ENCODE measurements at places on chromosomes 7 and 10.

- DNase-seq = no peak
Measured at GRCh38 chr10:28387140-28387539, 84.3 kb upstream of the MPP7 start.

DNA sequence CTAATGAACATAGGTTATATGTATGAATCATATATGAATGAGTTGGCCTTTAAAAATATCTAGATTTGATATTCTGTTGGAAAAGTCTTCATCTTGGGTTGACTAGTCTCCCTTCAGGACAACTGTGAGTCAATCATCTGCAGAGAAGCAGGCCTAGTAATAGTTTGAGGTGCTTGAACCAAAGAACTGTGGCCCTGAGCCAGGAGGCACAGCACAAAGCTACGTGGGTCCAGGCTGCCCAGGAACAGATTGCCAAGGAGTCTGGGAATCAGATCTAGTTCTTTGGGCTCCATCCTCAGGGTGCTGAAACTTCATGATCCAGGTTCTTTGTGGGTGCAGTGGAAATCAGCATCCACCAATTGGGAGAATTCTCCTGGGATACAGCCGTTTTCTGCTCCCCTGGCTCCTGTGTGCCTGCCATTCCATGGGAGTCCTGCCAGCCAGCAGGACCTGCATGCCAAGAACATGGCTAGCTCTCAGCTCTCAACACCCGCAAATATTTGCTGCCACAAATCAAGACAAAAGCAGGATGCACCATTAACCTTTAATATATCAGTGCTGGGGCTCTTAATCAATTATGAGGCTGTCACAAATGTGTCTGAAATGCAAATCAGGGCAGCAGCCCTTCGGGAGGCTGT is 709.0 kb downstream of the GRID1 start:
- no peak for DNase-seq

GRCh38 chr7:86025807-86026206 is 617.9 kb upstream of the GRM3 start:
- no peak for DNase-seq

DNA sequence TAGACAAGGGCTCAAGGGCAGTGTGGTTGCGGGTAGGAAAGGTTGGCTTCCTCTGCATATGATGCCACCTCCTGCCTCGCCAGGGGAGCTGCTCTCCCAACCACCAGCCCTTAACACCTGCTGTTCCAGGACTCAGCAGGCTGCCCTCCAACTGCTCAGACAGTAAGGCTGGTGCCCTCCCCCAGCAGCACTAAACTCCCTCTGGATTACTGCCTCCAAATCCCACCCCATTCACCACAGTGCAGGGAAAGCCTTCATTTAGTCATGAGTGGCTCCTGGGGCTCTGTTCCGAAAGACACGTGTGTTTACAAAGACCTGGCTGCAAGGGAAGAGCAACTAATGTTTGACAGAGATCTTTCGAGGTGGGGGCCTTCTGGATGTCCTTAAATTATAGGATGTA is 437.2 kb upstream of the MKI67 start:
- no peak for DNase-seq

- DNase-seq = no peak
Measured at GRCh38 chr10:98924526-98924925, 311.1 kb downstream of the HPSE2 start.

- DNase-seq = peak; percentile 41
Measured at GRCh38 chr7:106419455-106420182, 134.8 kb upstream of the NAMPT start.

DNA sequence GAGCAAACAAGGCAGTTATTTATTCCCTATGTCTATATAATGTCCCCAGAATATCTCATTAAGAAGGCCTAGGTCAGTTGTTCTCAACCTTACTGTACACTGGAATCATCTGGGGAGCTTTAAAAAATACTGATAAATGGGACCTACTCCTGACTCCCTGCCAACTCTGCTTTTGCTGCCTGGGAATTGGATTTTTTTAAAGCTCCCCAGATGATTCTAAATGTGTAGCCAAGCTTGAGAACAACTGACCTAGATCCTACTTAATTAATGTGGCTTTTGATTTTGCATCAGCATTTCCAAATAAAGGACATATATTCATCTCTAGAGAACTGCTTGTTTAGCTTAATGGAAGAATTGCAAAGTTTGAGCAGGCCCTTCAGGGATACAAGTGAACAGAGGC is 91.7 kb upstream of the HPS1 start:
- DNase-seq = no peak

- DNase-seq = no peak
Measured at GRCh38 chr10:51838471-51838870, 139.1 kb upstream of the CSTF2T start.

- DNase-seq = no peak
Measured at GRCh38 chr7:2819161-2819953, 24.8 kb downstream of the GNA12 start.

DNA sequence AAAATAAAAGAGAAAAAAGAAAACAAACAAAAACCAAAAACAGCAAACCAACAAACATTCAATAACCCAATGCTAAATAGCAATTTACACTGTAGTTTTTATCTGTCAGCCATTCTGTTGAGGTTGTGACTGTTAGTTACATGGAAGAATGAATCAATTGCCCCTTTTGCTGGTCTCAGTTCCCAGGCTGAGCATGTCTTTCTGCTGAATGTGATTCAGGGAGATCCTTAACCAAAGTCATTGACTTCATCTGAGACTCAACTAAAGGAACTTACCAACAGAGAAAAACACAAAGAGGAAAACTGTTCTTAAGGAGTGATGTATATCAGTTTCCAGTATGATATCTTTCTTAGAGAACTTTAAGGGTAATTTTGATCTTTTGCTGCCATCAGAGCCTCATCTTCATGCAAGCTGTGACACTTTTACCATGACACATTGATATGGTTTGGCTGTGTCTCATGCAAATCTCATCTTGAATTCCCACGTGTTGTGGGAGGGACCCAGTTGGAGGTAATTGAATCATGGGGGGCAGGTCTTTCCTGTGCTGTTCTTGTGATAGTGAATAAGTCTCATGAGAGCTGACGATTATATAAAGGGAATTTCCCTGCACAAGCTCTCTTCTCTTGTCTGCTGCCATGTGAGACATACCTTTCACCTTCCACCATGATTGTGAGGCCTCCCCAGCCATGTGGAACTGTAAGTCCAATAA is 469.8 kb downstream of the KIF20B start:
- DNase-seq = no peak

- peak; percentile 73 for DNase-seq
Measured at GRCh38 chr10:87850742-87851205, 12.6 kb downstream of the KLLN start.

DNA sequence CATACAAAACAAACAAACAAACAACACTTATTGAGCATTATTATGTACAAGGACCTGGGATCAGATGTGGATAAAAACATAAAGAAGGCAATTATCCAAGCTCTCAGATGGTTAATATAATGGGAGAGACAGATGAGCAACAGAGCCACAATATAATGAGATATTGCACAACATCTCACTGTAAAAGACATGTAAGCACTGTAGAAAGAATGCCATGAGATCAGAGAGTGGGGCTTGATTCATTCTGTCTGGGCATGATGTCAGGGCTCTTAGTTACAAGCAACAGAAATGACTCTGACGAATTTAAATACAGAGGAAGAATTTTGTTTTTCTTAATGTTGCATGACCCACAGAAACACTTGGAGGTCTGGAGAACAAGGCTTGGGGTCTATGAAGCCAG is 164.7 kb upstream of the PLXDC2 start:
- DNase-seq = peak; percentile 96

GRCh38 chr10:61944410-61945147 is 43.1 kb downstream of the ARID5B start:
- no peak for DNase-seq

DNA sequence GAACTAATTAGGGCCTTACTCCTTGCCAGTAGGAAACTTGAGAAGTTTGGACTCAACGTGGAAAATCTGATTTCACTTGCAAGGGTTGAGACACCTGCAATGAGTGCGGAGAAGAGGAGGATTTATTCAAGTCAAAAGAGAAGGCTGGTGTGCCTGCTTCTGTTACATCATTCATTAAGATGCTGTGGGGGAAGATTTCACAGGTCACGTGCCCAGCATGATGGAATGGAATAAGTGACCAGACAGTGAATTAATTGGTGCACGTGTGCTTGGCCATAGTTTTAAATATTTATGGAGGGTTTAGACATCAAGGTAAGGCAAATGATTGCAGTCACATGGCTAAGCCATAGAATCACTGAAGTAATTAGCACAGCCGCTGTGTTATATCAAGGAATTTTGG is 155.0 kb downstream of the C7orf25 start:
- DNase-seq = no peak

DNA sequence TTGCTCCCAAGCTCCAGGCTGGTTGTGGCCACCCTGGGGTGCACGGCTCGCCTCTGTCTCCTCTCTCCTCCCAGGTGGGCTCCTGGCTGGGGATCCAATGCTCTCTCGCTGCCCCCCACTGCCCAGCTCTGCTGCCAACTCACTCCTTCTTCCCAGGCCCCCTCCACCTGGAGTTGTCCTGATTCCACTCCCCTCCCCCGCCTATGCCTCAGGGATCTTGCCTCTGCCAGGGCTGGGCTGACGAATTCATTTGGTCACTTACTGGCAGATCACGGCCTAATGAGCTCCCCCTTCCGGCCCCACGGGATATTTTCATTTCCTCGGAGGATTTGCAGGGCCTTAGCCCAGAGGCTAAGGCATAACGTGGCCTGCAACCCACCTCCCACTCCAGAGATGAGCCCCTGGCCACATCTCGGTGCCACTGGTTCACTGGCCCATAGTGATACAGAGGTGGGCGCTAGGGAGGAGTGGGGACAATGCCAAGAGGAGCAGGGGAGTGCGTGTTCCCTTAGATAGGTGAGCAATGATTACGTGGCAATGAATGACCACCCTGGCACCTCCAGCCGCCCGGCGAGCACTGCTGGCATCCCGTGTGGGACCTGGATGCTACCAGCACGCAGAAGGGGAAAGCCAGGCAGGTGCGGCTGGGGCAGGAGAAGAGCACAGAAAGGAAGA is 344.6 kb upstream of the SHH start:
- DNase-seq = no peak

- DNase-seq = no peak
Measured at GRCh38 chr7:31311552-31311951, 29.0 kb downstream of the NEUROD6 start.

GRCh38 chr7:130350945-130351790 is 6.6 kb downstream of the CPA5 start:
- DNase-seq = peak; percentile 46

- DNase-seq = peak; percentile 19
Measured at GRCh38 chr10:96673318-96674099, 46.8 kb downstream of the PIK3AP1 start.

DNA sequence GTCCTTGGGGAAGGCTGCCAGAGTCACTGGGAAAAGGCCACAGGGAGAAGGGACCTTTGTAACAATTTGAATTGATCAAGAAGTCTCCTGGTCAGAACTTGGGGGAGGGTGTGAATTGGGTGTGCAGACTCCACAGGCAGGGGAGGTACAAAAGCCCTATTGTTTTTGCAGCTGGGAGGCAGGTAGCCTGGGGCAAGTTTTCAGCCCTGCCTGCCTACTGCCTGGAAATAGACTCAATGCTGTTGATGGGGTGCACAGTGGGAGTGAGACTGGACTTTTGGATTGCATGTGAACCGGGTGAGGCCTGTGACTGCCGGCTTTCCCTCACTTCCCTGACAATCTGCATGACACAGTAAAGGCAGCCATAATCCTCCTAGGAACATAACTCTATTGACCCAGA is 947.0 kb downstream of the REEP3 start:
- DNase-seq = no peak

GRCh38 chr10:117362313-117362712 is 12.9 kb downstream of the PDZD8 start:
- DNase-seq = no peak

- no peak for DNase-seq
Measured at GRCh38 chr10:110149259-110149658, 58.1 kb upstream of the MXI1 start.

DNA sequence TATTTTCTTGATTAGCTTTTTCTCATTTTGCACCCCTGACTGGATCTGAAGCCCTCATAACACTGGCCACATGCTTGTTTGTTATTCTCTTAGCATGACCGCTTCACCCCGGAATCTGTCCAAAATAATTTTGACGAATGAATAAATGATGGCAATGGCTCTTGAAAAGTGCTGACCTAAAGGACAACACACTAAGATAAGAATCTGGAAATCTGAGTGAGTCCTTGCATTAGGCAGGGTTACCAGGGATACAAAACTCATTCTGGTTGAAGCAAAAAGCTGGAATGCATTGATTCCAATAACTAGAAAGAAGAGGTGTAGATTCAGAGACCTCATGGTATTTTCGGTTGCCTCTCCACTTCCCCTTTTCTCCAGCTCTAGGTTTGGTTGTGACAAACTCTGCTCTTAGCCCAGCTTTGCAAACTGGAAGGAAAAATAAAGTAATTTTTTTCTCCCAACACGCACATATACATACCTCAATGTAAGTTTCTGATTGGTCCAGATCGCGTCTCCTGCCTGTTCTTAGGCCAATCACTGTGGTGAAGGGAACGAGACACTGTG is 157.4 kb downstream of the SKIDA1 start:
- no peak for DNase-seq

DNA sequence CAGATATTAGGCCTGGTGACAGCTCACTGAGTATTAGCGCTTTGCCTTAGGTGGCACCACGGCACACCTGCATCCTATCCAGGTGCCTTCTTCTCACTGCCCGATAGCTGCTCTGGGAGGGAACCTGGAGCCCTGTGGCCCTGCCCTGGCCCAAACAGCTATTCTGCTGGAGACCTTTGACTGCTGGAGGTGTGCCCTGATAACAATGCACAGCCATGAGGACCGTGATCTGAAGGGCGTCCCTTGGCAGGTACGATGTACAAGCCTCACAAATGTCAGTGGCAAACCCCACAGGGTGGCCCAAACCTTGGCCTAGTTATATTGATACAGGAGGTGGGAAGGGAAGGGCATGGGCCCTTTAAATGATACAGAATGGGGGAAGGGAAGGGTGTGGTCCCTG is 259.5 kb downstream of the GRID1 start:
- DNase-seq = no peak

DNA sequence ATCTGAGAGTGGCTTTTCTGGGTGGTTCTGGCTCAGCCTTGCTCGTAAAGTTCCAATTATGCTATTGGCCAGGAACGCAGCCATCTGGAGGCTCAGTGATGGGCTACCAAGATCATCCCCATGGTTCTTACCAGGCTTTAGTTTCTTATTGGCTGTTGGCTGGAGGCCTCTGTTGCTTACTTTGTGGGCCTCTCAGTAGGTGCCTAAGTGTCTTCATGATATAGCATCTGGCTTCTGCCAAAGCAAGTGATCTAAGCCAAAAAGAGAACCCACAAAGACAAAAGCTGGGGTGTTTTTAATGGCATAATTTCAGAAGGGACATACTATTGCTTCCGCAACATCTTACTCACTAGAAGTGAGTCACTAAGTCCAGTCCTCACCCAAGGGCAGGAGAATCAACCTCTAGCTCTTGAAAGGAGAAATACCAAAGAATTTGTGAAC is 132.0 kb upstream of the MDFIC start:
- DNase-seq = peak; percentile 94

Data from fibroblast of mammary gland (primary cell).